T-cell (primary cell): ENCODE measurements at places on chromosomes 1 and 21. TPM values are rescaled to one million over a fixed set of nuclear protein-coding genes. Genes with fewer than 3 reads are reported as not detected.

Gene FCAMR
- total RNA-seq, result not detected

GRCh38 chr1:97870589-97870988, 50.2 kb downstream of the DPYD start:
- DNase-seq, result no peak

DNA sequence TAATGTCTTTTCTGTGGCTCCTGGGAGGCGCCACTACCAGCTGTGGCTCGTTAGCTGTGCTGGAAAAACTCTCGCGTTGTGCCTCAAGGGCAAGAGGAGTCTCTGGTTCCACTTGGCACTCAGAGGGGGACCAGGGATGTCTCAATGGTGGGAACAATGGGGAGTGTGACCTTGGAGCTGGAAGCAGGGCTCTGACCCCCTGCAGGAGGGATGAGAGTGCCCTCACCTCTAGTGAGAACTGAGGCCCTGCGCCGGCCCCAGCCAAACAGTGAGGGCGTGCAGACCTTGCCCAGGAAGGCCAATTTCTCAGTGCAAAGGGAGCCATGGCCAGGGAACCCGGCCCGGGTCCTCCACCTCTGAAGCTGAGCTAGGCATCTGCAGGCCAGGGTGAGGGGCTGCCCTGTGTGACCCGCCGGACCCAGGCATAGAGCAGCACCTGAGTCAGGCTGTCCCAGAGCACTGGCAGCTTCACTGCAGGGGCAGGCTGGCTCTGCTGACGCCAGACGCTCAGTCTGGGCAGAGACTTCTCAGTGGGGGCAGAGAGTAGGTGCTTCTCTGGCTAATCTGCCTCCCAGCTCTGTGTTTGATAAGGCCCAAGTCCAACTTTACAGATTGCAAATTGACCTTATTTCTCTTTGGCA, 1.8 kb downstream of the RD3 start:
- no peak for DNase-seq

DNA sequence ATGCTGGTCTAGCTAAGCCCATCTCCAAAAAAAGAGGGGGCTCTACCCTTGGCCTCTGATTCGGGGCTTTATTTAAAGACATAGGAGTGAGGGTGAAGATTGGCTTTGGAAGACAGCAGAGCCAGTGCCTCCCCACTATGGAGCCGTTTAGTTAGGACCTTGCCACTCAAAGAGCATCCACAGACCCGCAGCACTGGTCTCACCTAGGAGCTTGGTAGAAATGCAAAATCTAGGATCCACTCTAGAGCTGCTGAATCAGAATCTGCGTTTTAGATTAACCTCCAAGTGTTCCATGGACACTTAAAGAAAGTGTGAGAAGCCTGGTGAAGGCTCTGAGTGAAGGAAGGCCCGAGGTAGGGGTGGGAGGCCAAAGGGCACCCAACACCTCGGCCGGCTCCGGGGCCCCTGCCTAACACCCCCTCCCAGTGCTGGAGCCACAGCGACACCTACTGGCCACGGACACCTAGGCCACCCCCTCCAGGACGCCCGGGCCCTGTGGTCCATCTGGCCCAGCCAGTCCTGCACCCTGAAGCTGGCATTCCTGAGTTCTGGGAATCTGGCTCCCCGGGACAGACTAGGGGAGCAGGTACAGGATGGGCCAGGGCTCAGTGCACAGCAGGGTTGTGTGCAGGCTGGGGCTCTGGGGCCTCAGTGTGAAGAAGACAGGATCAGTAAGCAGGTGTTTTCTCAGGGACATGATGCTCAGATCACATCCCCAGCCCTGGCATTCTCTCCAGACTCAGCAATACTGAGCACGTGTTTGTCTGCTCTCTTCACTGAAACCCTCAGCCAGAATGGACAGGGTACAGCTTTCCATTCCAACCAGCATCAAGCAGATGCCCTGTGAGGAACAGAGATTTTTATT, 79.2 kb downstream of the TMEM53 start:
- peak; percentile 77 for DNase-seq

Gene OR2T3
- not detected for total RNA-seq

Gene SFN
- total RNA-seq, result 0.28 TPM

DNA sequence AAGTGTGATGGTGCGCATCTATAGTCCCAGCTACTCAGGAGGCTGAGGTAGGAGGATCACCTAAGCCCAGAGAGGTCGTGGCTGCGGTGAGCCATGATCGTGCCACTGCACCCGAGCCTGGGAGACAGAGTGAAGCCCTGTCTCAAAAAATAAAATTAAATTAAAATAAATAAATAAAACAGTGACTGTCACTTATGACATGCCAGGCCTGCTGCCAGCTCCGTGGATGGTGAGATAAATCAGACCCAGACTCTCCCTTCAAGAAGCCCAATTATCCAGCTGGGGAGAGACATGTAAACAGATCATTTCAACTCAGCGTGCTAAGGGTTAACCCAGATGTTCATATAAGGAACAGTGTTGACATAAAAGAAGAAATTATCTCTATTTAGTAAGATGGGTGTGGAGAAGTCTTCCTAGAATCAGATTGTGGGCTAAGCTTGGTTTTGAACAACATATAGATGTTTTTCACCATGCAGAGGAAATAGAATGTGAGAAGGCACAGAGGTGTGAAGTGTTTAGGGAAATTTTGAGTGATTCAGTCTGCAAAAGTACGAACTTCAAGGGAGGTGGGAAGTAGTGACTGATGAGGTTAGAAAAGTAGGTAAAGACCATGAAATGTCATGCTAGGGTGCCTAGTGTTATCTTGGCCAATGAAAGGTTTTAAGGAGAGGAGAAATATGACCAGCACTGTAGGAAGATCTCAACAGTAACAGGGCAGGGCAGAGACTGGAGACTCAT, 18.3 kb downstream of the YARS1 start:
- no peak for DNase-seq
